ENCODE measurements at places on chromosomes 5 and 9.

GRCh38 chr5:139699351-139699750, 51.2 kb downstream of the CXXC5 start:
- no peak for DNase-seq

DNA sequence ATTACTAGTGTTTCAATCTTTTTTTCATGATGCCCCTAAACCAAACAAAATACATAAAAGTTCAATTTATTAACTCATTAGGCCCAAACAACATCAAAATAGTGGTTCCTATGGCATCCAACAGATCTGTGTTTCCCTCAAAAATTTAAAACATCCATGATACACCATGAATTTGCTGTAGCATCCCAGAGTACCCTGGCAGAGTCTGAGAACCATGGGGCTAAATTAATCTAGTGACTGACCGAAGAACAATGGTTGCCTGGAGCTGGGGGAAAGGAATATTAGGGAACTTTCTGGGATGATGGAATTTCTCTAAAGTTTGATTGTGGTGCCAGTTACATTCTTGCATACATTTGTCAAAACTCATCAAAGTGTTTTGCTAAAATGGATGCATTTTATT, 79.5 kb upstream of the TRIO start:
- no peak for DNase-seq

DNA sequence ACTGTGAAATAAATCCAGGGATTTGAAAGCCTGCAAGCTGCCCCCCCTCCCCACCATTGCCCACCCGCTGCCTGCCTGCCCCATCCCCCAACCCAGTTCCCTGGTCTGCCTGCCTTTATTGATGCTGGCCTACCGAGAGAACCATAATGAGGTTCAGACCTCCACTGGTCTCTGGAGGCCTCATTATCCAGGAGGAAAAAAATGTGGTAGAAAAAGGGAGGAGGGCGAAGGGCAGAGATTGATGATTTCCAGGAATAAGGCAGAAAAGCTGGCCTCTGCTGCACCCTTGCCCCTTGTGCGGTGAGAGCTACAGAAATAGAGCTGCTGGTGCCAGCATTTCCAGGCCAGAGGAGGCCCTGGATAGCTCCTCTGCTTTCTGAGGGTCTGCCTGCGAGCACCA, 216.1 kb downstream of the PAPPA start:
- DNase-seq, result no peak

DNA sequence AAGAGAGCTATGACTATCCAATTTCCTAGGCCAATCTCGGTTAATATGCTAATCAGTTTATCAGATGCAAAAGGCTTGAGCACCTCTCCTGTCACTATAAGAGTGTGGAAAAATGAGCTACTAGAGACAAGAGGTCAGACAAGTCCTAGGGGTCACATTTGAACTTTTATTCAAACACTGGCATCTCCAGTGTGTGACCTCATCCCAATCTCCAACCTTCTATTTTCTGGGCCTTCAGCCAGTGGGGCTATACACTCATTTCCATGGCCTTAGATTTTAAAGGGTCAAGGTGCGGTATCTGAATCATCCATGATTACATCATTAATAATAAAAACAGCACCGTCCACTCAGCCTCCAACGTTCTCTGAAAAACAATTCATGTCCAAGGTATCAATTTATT, 139.6 kb upstream of the LRRTM2 start:
- no peak for DNase-seq

DNA sequence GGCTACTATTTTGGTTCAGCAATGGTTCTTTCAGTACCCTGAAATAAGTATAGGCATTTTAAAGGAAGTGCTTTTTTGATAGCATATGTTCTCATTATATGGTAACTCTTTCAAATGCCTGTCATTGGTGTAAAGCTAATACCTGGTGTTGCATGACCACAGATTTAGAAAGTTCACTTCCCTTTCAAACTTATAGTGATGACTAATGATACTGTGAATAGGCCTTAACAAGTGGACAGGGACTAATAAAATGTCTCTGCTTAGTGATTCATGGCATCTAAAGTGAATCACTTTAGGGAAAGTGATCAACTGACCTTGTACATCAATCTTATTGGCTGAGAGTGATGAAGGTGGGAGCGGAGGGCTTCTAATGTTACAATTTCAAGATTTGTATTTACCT, 21.6 kb downstream of the MRPL22 start:
- DNase-seq, result no peak

DNA sequence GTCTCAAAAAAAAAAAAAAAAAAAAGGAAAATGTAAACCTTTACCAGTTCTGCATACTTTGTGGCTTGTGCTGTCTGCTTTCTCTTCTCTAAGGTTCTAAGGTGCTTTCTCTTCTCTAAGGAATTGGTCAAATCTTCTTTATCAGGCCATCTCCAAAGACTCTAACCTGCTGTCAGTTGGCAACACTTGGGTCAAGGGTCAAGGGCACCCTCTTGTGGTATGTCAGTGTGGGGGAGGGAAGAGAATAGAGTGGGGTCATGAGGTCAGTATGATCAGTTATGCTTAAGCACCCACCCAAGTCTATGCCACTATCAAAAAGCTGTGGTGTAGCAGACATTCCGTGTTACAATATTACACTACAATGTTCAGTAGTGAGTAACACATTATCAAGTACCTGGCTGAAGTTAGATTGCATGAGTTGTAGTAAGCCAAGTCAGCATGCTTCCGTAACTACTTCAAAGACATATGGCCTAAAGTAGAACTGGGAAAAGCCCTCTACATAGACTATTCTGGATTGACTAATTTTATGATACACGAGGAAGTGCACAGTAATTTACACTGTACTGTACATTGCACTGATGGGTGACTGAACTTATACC, 25.0 kb upstream of the CCL28 start:
- DNase-seq, result no peak

- no peak for DNase-seq
Observed at GRCh38 chr5:4387290-4387689, 752.8 kb upstream of the ADAMTS16 start.

DNA sequence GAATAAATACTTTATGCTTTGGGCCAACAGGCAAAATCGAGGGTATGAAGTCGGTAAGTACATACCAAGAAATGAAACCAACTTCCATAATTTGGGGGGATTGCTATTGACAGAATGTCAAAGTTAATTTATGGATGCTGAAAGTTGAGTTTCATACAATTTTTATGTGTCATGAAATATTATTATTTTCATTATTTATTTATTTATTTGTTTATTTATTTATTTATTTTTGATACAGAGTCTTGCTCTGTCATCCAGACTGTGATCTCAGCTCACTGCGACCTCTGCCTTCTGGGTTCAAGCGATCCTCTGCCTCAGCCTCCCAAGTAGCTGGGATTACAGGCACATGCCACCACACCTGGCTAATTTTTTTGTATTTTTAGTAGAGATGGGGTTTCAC, 4.5 kb upstream of the GMCL2 start:
- no peak for DNase-seq

DNA sequence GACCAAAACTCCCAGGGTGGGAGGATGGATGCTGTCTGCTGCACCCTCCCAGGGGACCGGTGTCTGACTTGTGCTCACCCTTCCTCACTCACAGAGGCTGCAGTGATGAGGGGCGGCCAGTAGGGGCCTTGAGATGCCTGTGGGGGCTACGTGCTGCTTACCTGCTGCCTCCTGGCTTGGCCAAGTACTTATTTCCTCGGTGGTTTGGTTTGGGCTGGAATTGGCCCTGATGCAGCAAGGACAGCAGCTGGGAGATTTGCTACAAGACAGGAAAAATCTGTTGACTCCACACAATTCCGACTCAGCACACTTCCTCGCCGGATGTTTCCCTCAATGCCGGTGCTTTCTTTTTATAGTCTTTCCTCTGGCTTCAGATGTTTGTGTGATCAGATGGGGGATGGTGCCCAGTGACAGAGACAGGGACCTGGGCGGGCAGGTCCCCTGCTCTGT, 6.6 kb downstream of the PCDH12 start:
- DNase-seq, result no peak

- no peak for DNase-seq
Observed at GRCh38 chr5:138102454-138103318, 18.9 kb downstream of the WNT8A start.

DNA sequence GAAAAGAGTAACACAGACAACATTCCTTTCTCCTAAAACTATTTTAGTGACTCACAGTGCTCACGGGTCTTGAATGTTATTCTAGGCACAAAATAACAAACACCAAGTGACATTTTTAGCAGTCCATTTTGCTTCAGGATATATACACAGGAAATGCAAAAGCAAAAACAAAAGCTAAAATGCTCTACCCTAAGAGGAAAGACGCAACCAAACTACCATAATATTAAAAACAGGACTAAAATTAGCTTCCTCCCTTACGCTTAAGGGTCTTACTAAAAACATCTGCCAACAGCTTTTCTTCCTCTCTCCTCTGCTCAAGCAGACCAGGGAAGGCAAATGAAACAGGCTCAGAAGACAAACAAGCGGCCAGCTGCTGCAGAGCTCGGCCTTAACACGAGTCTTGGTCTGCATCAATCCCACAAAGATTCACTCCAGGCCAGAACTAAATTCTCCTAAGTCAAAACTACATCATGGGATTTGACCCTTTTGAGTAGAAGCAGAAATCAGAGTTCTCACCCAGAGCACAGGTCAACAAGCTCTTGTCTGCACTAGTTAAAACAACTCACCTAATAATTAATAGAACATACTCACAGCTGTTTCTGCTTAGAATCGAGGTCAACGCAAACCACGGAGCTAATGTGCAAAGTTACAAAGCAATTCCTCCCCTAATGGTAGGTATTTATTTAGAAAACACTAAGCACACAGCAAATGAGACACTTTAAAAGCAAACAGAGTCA, 62.3 kb downstream of the RAPGEF1 start:
- DNase-seq, result no peak

DNA sequence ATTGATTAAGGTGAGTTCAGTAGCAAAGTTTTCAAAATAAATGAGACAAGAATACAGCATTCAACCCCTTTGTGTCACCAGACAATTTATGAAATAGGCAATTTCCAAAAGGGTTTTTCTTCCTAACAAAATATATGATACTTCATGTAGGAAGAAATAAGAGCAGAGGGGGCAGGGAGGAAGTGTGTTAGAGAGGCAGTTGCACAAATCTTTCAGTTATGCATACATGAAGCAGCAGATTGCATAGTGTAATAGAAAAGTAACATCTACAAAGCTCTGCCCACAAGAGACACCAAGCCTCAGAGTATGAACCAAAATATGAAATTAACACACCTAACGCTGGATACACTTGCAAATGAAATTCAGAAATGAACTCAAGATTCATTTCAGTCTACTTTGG, 157.0 kb downstream of the DENND1A start:
- no peak for DNase-seq

GRCh38 chr9:37645903-37646506, 4.7 kb upstream of the FRMPD1 start:
- DNase-seq, result no peak

DNA sequence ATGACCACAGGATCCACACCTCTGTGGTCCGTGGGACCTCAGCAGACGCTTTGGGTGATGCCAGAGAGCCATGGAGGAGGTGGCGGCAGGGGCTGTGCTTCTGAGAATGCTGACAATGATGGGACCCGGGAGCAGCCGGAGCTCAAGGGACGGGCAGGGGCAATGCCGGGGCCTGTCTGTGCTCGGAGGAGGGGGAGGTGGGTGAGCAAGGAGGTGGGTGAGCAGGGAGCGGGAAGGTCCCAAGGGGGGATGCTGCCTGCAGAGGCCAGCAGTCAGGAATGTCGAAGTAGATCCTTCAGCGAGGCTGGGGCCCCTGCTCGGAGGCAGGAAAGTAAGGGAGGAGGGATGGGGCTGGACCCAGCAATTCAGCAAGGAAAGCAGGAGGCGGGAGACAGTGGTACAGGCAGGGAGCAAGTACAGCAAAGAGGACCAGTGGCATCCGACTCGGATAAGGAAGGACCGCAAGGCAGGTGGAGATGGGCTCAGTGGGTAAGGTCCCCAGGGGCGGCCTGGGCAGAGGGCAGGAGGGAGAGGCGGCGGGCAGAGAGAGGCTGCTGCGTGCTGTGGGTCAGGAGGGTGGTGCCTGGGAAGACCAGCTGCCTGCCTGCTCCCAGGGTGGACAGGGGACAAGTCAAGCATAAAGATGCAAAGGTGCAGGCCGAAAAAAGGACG, 49.0 kb downstream of the ADAMTS2 start:
- no peak for DNase-seq

DNA sequence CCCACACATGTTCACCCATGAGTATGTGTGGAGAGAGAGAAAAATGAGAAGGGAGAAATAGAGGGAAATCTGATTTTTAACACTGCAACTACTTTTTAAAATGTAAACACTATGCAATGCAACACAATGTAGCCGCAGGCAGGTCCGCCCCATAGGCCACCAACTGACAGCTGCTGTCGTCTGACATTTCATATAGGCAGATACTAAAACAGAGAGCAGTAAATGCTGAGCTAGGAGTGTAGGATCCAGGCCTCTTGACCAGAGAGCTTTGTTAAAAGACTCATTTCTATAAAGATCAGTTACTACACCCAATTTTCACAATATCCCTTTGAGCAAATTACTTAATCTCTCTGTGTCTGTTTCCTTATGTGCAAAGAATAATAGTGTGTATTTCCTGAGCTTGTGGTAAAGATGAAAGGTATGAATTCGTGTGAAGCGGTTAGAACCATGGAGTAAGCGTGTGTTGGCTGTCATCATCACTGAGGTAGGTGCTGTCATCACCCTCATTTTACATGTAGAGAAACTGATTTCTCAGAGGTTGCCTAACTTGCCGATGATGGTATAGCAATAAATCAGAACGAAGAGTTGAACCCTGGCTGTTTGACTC, 55.2 kb upstream of the PDE8B start:
- no peak for DNase-seq

GRCh38 chr9:73152543-73152844, 829 bp downstream of the ANXA1 start:
- no peak for DNase-seq

DNA sequence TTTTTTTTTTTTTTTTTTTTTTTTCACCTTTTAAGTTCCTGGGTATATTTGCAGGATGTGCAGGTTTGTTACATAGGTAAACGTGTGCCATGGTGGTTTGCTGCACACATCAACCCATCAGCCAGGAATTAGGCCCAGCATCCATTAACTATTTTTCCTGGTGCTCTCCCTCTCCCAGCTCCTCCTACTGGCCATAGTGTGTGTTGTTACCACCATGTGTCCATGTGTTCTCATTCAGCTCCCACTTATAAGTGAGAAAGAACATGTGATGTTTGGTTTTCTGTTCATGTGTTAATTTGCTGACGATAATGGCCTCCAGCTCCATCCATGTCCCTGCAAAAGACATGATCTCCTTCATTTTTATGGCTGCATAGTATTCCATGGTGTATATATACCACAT, 350.5 kb downstream of the MAN2A1 start:
- no peak for DNase-seq

DNA sequence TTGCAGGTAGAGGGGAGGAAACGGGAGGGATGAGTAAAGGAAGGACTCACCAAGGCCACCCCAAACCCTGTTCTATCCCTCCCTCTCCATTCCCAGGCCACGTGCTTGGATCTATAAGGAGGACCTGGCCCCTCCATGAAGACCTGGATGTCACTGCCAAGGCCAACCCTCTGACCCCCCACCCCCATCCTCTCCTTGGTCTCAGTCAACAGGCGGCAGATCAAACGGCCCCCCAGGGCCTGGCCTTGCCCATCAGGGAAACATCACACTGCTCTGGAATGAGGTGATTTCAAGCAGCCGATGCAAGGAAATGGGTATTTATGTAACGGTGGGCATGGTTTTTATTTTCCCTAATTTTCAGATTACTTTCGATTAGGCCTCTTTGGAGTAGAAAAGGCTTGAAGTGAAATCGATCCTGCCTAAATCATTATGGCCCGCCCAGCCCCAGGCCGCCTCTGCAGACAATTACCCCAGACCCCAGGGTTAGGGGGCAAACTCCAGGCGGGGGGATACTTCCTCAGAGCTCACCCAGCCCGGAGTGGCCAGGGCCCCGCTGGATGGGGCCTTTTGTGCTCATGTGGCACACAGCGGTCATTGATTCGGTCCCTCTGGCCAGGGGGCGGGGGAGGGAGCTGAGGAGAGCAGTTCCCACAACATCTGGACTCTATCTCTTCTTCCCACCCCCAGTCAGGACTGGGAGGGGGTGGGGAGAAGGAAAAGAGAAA, 125.3 kb downstream of the PHF2 start:
- no peak for DNase-seq
